Anterior cingulate cortex (tissue), 58 donors: ENCODE measurements at places on chromosomes 16 and 17.

DNA sequence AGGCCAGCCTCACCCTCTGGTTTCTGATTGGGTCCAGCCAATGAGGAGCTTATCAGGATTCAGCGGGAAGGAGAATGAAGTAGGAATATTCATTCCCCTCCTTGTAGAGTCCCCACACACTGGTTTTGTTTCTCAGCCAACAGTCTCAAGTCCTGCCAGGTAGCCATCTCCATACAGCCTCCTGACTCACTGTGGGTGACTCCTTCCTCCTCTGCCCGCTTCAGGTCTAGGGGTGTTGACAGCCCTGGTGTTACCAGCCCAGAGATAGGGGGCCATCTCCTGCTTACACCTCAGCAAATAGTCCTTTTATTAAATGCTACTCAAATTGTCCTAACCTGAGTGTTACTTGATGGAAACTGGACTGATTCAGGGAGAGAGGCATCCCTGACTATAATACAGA lies 4.0 kb upstream of the MFAP4 start:
- DNase-seq, result no peak

DNA sequence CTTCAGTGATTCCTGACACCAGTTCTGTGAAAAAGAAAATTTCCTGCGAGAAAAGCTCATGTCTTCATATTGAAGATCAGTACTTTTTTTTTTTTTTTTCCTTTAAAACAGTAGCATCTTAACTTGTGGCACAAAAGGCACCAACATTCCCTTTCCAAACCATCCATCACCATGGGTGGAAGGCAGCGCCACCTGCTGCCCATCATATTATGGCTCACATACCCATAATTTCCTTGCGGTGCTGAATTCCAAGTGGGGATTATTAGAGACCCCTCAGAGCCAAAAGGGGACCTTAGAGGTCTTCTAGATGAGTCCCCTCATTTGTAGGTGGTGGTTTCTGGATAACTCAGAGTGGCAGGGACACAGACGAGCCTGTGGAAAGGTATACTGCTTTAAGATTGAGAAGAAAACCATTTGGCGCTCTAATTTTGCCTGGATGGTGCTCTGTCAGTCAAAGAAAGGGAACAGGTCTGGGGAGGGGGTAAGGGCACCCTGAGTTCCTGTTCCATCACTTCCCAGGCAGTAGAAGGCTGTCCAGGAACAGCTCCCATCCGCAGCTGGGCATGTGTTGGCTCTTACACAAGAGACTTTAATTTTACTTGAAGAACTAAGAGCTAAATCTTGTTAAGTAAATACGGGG lies 7.9 kb upstream of the SOST start:
- peak; percentile 10 for DNase-seq

DNA sequence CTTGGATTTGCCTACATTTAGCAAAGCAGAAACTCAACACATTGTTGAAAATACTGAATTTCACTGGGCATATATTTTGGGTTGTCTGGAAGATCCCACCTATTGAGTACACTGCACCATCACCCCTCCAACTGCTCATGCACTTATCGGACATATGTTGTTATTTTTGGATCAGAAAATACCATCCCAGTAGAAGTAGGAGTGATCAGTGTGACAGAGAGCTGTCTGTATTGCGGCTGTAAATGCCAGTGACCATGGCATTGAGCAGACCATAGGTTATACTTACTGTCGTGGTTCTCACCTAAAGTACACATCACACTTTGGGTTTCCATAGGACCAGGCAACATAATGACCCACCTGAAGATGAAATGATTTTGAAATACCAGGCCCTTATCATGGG lies 264.7 kb downstream of the CDH13 start:
- no peak for DNase-seq

GRCh38 chr16:2026461-2027023 lies at the start of gene NHERF2:
Gene NHERF2 (plus strand): TSS chr16:2026902. CDS start chr16:2027006, 104 bp downstream.
- peak; percentile 25 for DNase-seq

- DNase-seq, result no peak
Measured at GRCh38 chr17:30343796-30344195, 9.9 kb upstream of the TMIGD1 start.

DNA sequence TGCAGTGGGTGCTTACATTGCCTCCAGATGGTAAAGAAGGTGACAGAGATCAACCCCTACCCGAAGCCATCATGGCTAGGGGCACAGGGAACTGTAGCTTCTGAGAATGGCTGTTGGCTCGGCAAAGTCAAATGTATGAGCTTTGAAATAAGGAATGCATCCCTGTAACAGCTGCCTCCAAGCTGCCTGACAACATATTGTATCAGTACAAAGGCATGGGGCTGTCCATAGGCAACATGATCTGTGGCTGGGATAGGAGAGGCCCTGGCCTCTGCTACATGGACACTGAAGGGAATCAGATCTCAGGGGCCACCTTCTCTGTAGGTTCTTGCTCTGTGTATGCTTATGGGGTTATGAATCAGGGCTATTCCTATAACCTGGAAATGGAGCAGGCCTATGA lies 119.2 kb upstream of the NETO2 start:
- DNase-seq, result no peak

DNA sequence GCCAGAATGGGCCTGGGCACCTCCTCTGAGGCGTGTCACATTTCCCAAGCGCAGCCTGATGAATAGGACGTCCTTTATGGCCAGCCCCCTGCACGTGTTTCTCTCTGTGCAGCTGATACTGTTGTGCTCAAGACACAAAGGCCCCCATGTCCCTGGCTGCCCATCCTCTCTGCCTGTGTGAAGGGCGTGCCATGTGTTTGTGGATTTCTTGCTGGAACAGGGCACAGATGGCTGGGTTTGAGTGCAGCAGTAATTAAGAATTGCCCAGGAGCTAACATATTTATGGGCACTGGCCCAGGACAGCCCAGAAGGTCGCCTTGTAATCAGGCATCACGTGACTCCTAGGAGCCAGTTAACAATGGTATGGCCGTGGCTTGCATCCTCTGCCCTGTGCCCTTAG lies 181.1 kb downstream of the CCDC182 start:
- DNase-seq, result no peak

- DNase-seq, result no peak
Measured at GRCh38 chr16:3478242-3478925, 16.9 kb downstream of the C16orf90 start.

GRCh38 chr17:79136596-79136995 lies 62.0 kb downstream of the ENGASE start:
- no peak for DNase-seq

- DNase-seq, result no peak
Measured at GRCh38 chr16:78290872-78291591, 191.6 kb downstream of the WWOX start.

- DNase-seq, result no peak
Measured at GRCh38 chr16:60170196-60170595, 1436.1 kb upstream of the GOT2 start.

GRCh38 chr16:2229632-2230250 lies 6.3 kb downstream of the E4F1 start:
- DNase-seq, result no peak

GRCh38 chr17:75240394-75241142 lies 20.8 kb downstream of the GGA3 start:
- peak; percentile 21 for DNase-seq

- DNase-seq, result peak; percentile 7
Measured at GRCh38 chr17:67059372-67059771, 15.0 kb downstream of the CACNG1 start.

DNA sequence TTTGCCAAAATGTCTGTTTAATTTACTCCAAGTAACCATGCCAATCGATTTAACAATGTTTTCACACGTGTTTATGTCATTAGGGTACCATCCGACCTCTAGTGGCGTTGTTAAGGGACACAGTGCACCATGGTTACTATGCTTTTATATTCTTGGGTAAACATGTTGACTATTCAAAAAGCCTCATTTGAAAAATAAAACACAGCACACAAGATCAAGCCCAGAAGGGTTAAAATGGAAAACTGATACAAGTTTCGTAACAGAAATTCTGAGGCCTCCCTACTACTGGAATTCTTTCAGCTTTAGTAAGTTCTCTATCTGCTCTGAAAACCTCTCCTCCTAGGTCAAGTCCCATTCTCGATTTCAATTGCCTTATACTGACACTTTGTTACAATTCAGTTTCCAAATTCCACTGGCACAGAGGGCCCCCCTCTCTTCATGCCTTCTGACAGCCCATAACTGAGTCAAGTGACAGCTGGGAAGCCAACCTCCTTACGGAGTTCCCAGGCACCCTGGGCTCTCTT lies 2.1 kb downstream of the CFAP20 start:
- DNase-seq, result no peak

- no peak for DNase-seq
Measured at GRCh38 chr16:75087375-75087979, 29.1 kb downstream of the LDHD start.

DNA sequence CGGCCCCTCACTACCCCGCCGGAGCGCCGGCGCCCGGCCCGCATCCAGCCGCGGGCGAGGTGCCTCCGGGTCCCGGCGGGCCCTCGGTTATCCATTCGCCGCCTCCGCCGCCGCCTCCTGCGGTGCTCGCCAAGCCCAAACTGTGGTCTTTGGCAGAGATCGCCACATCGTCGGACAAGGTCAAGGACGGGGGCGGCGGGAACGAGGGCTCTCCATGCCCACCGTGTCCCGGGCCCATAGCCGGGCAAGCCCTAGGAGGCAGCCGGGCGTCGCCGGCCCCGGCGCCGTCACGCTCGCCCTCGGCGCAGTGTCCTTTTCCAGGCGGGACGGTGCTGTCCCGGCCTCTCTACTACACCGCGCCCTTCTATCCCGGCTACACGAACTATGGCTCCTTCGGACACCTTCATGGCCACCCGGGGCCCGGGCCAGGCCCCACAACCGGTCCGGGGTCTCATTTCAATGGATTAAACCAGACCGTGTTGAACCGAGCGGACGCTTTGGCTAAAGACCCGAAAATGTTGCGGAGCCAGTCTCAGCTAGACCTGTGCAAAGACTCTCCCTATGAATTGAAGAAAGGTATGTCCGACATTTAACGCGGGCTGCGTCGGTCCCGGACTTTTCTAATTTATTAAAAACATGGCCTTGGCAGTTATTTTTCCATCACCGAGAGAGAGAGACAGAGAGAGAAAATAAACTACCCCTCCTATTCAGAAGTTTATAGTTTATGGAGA lies 2.8 kb downstream of the IRX5 start:
- DNase-seq, result no peak

GRCh38 chr17:81939881-81940385 lies 2.8 kb upstream of the PYCR1 start:
- DNase-seq, result peak; percentile 52

GRCh38 chr16:1244881-1245280 lies 4.4 kb downstream of the TPSAB1 start:
- DNase-seq, result no peak

GRCh38 chr17:8118769-8119580 lies 661 bp upstream of the ALOXE3 start:
- peak; percentile 67 for DNase-seq

DNA sequence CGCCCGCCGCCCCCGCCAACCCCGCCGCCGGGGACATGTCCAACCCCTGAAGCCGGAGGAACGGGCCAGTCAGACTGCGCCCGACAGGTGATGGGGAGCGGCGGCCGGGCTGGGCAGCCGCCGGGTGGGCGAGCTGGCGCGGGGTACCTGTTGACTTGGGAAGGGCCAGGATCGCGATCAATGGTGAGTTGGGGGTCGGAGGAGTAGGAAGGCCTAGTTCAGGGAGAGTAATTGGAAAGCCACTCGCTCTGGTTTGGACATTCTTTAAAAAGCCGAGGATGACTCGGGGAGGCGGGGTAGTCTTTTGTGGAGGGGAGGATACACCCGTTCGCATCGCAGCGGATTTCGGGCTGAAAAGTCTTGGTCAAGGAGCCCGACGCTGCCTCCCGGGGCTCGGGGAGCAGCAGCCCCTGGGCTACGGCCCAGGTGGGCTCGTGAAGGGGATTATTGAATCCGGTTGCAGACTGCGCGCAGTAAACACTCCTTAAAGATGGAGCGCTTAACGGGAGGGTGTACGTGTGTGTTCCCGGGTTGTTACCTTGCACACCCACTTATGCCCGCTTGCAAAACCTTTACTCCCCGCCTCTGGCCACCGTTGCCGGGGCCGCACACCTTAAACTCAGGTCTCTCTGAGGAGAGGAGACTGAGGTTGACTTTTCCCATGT lies 123.8 kb downstream of the GOSR1 start:
- no peak for DNase-seq

DNA sequence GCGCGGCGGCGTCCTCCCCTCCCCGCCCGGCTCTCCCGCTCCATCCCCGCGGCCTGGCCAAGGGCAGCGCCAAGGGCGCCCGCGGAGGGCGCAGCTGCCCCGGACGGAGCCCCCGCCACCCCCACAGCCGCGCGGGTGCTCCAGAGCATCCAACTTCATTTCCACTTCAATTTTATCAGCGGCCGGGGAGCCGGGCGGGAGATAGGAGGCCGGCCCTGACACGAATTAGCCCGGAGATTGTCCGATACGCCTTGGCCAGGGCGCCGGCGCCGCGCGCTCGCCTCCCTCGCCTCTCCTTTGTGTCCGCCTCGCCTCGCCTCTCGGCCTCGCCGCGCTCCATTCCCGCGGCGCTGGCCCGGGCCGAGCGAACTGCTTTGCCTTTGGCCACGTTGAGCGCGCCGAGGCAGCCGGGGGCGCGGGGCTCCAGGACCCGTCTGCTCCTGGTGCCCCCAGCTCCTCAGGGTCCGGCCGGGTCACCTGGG lies 129.1 kb upstream of the LHX1 start:
- DNase-seq, result no peak

DNA sequence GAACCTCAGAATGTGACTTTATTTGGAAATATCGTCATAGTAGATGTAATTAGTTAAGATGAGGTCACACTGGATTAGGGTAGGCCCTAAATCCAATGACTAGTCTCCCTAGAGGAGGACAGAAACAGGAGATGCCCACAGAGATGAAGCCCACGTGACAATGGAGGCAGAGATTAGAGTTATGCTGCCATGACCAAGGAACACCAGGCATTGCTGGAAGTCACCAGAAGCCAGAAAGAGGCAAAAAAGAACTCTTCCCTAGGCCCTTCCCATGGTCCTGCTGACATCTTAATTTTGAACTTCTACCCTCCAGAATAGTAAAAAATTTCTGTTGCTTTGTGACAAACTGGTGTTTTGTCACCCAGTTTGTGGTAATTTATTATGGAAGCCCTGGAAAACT lies 49.6 kb downstream of the IKZF3 start:
- no peak for DNase-seq

DNA sequence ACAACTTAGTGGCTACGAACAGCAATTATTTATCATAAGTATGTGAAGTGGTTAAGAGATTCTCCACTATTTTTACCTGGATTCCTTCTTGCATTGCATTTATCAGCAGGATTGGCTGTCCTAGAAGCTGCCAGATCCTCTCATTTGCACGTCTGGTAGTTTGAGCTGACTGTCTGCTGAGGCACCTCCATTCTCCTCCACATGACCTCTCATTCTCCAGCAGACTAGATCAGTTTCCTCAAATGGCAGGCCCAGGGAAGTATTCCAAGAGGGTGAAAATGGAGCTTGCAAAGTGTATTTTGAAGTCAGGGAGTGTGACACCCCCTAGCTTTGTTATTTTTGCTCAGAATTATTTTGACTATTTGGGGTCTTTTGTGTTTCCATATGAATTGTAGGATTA lies 870.1 kb downstream of the CDH11 start:
- DNase-seq, result no peak

GRCh38 chr17:3894911-3895343 lies 2.1 kb upstream of the CAMKK1 start:
- DNase-seq, result no peak

GRCh38 chr17:79220713-79221291 lies 146.2 kb downstream of the ENGASE start:
- no peak for DNase-seq
